DMS 273 treated with DMSO at 0.1 percent for 48 hours (cell line): ENCODE measurements at places on chromosomes 2 and 18.

DNA sequence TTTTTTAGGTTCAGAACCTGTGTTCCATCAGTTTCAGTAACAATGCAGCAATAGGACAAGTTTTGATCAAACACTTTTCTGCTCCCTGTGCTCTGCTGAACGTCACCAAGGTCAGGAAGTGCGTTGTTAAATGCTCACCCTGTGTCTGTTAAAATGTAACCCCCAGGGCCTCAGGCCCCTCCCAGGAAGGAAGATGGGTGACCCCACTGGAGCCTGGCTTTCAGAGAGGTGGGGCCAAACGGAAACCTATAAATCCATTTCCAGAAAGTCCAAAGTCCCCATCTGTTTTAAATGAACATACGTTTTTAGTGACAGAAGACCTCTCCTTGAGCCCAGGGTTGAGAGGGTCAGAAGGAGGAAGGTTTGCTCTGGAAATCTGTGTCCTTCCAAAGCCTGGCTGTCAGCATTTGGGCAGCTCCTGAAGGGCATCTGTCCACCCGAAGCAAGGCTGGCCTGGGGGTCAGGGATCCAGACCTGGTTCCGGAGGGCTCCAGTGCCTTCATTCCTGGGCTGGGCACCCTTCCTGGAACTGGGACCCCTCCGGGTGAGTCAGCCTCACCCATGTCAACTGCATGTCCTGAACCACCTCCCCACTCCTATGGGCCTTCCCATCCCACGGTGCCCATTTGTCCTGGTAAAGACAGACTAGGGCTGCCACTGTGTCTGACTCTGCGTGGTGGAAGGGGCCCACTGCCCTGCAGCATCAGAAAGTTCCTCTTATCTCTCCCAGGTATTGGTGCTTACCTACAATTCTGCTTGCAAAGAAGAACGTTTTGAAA lies 117.4 kb upstream of the COPS8 start:
- no peak for DNase-seq

GRCh38 chr2:54912305-54912704 lies 137.9 kb downstream of the RTN4 start:
- DNase-seq: no peak

DNA sequence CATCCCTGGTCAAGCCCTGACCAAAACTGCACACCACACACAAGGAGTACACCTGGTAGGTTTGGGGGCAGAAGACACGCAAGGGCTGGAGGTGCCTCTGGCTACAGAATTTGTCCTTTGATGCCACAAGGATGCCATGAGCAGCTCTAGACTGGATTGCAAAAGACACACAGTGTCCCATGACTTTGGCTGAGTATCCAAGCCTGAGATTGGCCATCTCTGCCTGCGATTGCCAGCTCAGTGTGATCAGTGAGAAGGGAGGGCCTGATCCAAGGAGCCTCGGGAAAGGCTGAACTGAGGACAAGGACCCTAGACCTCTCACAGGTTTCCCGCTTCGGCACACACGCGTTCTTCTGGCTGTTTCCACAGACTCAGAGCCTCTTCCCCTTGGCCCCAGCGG lies 60.0 kb upstream of the FOSL2 start:
- DNase-seq: no peak

DNA sequence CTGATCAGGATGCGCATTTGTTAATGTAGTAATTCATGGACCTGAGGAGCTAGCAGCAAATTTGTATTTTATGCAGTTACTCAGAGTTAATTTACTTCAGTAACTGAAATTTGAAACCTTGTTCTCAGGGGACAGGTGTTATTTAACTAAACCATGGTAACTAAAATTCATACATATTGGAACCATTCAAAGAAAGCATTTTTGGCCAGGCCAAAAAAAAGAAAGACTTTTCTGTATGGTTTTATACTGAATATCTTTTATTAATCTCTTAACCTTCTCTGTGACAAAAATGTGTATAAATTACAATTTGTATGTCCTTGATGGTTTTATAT lies 4.4 kb upstream of the KLHL23 start:
- DNase-seq: no peak

GRCh38 chr2:99707592-99707991 lies 217.8 kb upstream of the REV1 start:
- no peak for DNase-seq

GRCh38 chr2:27407798-27408491 lies 1.4 kb downstream of the PPM1G start:
- no peak for DNase-seq

- DNase-seq: no peak
Measured at GRCh38 chr2:233922471-233922870, 5.3 kb downstream of the TRPM8 start.

DNA sequence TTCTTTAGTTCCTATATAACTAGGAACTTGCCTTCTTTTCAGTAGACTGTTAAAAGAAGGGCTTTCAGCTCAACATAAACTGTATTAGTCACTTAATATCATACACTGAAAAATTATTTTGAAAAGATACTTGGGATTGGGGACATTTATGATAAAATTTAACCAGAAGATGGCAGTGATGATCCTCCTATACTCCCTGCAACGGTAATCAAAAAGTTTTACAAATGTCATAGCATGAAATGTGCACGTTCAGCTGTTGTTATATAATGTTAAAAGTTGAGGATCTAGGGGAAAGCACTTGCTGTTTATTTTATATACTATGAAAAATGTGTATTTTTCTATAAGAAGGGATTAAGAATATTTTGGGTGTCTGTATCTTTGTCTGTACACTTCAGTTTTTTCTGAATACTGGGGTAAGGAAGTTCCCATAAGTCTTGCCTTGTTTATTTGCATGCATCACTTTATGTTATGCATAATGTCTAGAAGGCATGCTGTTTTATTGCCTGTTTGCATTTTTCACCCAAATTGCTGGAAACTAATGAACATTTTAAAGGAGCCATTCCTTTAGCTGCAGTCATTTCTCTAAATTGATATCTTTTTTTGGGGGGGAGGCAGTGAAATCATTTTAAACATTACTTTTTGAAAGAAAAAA lies 19.0 kb downstream of the DYNC1I2 start:
- DNase-seq: no peak

DNA sequence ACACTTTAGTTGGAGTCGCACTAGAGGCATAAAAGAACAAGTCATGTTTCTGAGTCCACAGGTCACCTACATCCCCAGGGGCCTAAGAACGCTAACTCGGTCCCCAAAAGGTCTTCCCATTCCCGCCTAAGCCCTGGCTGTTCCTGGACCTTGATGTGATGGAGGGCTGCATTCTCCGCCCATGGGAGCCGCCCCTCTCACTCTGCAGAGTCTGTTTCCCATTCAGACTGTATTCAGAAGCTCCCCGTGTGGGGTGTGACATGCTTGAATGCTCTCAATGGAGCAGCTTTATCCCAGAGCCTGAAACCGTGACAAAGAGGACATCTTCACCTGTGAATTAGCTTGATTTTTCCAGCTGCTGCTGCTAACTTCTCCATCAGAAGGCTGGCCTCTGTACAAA lies 319.0 kb upstream of the KLHL29 start:
- no peak for DNase-seq

GRCh38 chr2:140843186-140843585 lies 1287.6 kb downstream of the LRP1B start:
- no peak for DNase-seq

- DNase-seq: no peak
Measured at GRCh38 chr2:201999279-201999678, 34.4 kb upstream of the FZD7 start.

DNA sequence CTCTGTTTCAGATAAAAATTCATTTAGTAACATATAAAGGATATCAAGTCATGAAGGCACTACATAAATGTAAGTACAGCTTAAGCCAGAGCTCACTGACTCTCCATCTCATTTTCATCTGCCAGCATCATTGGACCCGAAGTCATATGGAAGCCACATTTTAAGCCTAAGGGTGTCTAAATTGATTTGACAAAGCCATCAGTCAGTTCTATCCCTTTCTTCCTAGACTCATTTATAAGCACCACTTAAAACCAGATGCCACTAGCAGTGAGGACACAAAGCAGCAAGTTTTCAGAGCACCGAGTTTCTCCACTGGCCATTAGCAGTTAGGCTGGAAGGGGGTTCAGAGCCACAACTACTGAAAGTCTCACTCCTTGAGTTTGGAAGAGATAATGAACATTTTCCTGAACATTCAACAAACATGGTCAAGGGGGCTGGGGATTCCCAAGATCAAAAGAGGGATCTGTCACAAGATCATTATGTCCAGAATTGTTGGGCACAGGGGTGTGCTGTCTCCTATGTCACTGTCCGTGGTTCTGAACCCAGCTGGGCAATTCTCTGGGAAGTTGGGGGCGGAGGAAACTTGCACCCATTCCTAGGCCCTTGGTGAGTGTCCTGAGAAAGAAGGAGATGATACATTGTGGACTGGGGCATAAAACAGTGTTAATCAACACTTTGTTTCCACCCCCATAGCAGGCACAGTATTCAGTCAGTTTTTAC lies 158.5 kb upstream of the LMAN1 start:
- no peak for DNase-seq

- no peak for DNase-seq
Measured at GRCh38 chr2:16058256-16058655, 117.9 kb downstream of the MYCN start.

DNA sequence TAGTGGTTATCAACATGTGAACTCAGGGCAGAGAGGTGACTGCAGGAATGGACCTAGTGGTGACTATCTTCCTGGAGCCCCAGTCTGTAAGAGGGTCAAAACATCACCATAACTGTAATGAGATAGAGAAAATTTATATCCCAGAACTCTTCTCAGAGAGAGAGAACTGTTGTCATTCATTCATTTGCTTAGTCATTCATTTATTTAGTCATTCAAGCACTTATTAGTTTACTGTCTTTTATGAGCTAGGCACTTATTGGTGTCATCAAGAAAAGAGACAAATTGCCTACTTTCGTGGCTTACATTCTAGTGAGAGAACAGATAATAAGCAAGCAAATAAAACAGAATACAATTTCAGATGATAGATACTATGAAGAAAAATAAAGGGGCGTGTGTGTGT lies 34.1 kb downstream of the DOK1 start:
- no peak for DNase-seq
